ENCODE measurements at places on chromosomes 7 and 10. TPM values are rescaled to one million over a fixed set of nuclear protein-coding genes. Genes with fewer than 3 reads are reported as not detected.

- DNase-seq, result no peak
Measured at GRCh38 chr10:103668351-103669242, 175.1 kb downstream of the NEURL1 start.

- DNase-seq, result no peak
Measured at GRCh38 chr7:7527047-7527446, 8.6 kb downstream of the COL28A1 start.

The FAM13C gene
- total RNA-seq, result 0.22 TPM

The MBL2 gene
- not detected for total RNA-seq

The OPN4 gene
- not detected for total RNA-seq
